ENCODE measurements at places on chromosomes 1 and 21. TPM values are rescaled to one million over a fixed set of nuclear protein-coding genes. Genes with fewer than 3 reads are reported as not detected.

The TMEM61 gene
- 6.8 TPM for polyA plus RNA-seq

- no peak for DNase-seq
These were observed 3.2 kb upstream of the LAPTM5 start for GRCh38 chr1:30760596-30761324.

- DNase-seq, result no peak
These were observed 323.3 kb downstream of the ASTN1 start for GRCh38 chr1:176841238-176841637.

The GPN2 gene
- 35.0 TPM for polyA plus RNA-seq

GRCh38 chr1:64631346-64632034, 113.4 kb upstream of the RAVER2 start:
- DNase-seq, result no peak

The PTGER3 gene
- 7.2 TPM for polyA plus RNA-seq

DNA sequence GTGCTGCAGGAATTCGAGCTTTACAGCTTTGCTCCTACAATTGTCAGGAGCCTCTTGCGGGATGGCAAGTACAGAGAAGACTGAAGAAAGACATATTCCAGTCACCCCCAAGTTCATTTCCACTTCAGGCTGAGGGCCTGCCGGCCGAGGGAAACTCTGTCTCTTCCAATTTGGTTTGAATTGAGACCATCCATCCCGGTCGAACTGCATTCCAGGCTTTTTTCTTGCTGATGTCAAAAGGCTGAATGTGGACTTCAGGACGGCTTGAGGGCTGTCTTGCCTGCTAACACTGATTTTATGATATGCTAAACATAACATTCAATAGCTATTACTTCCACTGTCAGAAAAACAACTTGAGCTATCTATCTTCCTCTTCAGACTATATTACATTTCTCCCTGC, 79.8 kb upstream of the PLXNA2 start:
- DNase-seq, result no peak

DNA sequence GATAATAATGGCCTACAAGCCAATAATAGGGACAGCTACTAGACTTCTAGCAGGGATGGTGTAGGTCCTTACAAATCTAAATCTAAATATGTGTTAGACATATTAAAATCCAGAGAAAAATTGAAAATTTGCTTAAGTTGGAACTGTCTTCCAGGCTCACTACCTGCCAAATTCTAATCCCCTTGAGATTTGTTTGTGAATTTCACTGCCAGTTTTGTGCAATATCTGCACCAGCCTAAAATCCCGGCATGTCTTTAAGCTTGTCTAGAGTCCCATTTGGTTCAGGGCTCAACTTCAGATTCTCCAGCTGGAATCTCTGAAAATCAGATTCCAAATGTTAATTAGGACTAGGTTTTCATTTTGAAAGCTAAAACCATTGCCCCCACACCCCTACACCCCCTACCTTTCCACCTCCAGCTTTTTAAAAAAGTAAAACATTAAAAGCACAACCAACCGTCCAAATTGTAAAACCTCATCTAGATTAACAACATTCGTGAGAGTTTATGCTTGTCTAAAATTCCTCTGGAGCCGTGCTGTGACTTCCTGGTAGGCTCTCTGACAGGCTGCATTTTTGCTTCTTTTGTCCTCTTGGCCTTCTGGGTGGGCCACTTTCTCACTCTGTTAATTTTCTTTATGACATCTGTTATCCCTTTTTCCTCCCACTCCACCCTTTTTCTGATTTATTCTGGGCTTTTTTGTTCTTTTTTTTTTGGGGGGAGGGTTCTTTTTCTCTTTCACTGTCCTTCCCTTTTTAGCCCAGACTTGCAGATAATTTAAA, 348.7 kb downstream of the PAPPA2 start:
- no peak for DNase-seq

The SH2D5 gene
- polyA plus RNA-seq, result 0.64 TPM

DNA sequence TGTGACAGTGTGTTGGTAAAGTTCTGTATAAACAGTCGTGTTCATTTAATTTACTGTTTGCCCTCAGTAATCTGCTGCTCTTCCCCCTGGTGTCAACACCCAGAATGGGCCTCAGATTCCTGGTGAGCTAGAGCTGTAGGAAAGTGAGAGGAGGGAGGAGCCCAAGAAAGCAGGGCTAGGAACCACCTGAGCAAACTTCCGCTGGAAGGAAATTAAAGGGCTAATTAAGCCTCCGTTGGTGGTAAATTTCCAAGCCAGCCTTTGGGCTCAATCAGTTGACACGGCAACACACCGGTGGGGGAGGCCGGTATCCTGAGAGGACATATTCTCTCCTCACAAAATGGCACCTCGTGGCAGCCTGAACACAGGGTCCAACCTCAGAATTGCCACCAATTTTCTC, 32.9 kb downstream of the RAB3B start:
- DNase-seq, result no peak

DNA sequence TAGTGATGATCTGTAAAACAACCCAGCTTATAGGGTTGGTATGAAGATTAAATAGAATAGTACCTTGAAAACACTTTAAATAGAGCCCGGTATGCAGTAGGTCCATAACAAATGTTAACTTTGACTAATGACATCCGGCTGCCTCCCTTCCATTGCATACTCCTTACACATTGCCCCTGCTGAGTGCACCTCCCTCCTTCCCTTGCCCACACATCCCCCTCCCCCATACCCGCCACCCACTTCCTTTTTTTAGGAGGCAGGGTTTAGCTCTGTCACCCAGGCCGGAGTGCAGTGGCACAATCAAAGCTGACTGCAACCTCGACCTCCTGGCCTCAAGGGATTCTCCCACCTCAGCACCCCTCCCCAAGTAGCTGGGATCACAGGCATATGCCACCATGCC, 24.4 kb upstream of the ZC3H12A start:
- no peak for DNase-seq

The ADAMTSL4 gene
- 1.7 TPM for polyA plus RNA-seq

The GPR161 gene
- polyA plus RNA-seq, result 0.75 TPM

GRCh38 chr1:8145545-8146202, 119.6 kb upstream of the ERRFI1 start:
- no peak for DNase-seq

DNA sequence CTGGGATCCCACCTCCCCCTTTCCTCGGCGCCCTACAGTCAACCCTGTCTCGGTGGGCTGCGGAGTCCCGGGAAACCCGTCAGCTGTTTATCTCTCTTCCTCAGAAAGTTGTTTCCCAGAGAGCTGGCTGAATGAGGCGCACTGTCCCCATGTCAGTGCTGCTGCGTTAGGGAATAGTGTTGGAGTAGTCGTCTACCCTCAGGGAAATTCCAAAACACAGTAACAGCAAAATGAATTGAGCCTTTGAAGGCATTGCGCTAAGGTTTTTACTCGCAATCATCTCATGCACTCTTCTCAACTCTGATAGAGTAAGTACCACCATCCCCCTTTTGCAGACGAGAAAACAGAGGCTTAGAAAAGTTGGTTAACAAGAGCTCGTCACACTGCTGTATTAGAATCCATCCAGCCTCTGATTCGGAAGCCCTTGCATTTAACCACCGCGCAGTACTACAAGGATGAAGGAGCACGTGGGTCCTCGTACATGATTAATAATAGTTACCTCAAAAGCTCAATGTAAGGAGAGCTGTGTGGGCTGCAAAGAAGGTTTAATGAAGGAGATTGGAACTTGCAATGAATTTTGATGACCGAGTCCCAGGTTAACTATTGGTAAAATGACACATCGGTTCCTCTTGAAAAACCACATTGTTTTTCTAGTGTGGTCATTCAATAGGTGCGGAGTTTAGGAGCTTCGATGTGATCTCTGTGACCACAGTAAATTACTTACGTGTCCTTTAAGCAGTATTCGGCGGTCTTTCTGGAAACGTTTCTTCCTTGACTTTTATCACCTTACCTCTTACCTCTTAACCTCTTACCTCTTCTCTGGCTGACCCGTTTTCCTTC, 788 bp upstream of the EDEM3 start:
- peak; percentile 21 for DNase-seq

DNA sequence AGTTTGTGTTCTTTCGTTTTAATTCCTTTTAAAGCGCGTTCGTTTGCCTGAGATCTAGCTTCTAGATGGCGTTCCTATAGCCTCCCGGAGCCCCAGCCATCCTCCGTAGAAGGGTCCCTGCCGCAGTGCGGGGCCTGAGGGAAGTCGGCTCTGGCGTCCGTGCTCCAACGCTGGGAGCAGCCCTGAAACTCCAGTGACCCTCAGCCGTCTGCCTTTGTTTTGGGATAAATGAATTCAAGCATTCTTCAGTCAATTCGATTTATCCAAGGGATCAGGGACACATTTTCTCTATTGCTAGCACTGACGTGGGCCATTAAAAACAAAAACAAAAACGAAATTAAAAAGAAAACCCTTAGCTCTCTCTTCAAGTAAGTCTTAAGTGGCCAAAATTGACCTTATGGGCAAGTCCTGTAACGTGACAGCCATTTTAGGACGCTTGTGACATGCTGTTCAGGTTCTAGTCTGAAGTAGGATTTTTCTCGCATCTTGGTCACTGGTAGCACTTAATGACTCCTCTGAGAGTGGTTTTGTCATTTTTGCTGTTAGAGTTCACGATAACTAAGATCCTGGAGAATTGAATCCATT, 742 bp upstream of the HSPA13 start:
- DNase-seq, result peak; percentile 15

GRCh38 chr1:201396861-201397464, 2.2 kb downstream of the LAD1 start:
- DNase-seq, result peak; percentile 43

The NOS1AP gene
- 0.37 TPM for polyA plus RNA-seq

The PAQR7 gene
- polyA plus RNA-seq, result 20.6 TPM

The OR2L3 gene
- not detected for polyA plus RNA-seq

DNA sequence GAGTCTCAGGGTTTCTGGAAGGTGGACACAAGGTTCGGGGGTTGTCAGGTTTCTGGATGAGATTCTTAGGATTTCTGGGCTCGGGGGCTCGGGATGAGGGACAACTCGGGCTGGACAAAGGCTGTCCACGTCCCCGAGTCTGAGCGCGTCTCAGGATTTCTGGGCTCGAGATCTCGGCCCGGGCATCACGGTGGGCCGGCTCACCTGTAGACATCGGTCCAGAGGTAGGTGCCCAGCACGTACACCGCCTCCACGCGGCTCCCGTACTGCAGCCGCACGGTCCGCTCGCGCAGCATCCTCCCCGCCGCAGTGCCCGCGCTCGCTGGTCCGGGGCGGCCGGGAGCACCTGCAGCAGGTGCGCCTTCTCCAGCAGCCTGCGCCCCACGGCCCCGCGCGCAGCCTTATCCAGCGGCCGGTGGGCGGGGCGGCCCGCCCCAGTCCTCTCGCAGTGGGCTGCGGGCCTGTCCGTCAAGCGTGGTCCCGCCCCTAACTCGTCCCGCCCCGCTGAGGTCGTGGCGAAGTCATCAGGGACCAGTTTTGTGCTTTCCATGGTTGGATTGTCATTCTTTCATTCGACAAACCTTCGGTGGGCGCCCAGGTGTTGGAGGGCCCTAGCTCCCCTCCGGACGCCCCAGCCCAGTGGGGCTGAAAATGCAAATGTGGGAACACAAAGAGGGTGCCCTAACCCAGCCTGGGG, at the start of gene PADI2:
Gene PADI2, minus strand, starts transcription at position 376 of the 697 bp plus-strand sequence. Its CDS starts 80 bp downstream, at position 296.
- DNase-seq, result peak; percentile 42

- no peak for DNase-seq
These were observed 62.3 kb downstream of the GON4L start for GRCh38 chr1:155794605-155795245.

DNA sequence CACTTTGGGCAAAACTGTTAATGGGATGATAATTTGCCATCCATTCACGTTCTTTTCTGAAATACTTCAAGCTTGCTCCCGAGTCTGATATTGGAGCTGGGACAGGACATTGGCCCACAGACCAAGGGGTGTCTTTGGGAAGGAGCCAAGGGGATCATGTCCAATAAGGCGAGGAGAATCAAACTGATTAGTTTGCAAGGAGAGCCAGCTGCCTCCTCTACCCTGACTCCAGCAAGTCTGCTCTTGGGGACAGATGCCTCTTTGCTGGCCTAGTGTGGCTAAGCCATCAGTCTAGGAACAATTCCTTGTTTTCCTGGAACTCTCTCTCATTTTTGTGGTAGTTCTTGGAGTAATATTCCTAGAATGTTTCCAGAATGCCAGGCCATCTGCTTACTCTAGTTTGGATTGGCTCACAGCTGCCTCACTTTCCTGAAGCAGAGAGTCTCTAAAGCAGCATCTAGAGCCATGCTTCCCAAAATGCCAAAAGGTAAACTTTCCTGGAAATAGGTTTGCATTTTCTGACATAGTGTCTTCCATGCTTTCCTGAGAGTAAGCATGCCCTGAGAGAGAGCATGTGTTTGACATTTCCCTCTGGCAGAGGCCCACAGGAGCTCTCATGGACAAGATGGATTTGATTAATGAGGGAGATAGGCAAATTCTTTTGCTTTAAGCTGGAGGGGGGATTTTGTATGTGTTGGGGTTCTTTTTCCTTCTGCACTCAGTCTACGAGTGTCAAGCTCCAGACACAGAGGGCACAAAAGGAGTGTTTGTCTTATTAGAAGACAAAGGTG, 145.6 kb downstream of the GDAP2 start:
- no peak for DNase-seq

GRCh38 chr21:17949421-17949820, 130.3 kb upstream of the C21orf91 start:
- DNase-seq, result no peak

- DNase-seq, result no peak
These were observed 16.6 kb upstream of the S100A11 start for GRCh38 chr1:152053375-152053774.

The H6PD gene
- 28.8 TPM for polyA plus RNA-seq

- DNase-seq, result no peak
These were observed 48.2 kb downstream of the RPE65 start for GRCh38 chr1:68401506-68401905.

DNA sequence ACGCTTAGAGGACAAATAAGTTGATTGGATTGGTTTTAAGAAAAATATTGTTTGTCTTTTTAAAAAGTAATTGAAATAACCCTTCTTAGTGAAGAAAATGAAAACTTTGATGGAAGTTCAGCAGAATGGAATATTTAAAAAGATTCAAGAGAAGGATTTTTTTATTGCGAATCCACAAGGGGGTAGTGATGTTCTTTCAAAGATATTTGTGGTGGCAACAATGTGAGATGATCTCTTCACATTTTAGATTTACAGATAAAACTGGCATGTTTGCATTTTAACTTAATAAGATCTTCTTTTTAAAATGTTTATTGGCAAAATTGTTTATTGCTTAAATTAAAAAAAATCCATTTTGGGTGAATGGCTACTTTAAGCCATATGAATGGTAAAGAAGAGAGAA, 8.9 kb downstream of the CAMTA1 start:
- no peak for DNase-seq

DNA sequence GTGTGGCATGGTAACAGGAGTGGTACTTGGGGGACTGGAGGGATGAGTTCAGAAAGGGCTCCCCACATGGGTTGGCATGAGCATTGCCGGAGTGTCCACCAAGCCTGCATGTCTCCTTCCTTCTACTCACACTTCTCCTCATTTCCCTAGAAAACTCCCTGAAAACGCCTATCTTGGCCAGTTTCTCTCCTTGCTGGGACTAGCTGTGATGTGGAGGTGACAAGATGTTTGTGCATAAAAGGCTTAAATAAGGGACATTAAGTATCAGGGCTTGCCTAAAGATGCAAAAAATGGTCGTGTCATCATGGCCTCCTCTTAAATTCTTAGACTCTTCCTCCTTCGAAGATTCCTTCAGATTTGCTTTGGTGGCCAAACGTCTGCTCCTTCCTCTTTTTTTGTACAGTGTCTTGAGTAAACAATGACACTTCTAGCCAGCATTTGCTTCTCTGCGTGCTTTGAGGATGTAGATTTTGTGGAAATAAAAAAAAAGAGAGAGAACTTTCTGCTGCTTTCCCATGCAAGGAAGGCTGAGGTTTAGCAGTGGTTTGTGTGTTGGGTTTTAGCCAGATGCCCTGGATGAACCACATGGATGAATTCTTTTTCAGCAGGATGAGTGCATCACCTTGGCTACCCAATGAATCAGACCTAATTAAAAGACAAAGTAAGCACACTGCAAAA, 239.1 kb upstream of the IRF2BP2 start:
- no peak for DNase-seq

The KAZN gene
- polyA plus RNA-seq, result 63.4 TPM

The LEMD1 gene
- not detected for polyA plus RNA-seq
